Activated naive CD8-positive, alpha-beta T cell treated with anti-CD3 and anti-CD28 coated beads for 36 hours (primary cell): ENCODE measurements at places on chromosomes 7 and 10.

DNA sequence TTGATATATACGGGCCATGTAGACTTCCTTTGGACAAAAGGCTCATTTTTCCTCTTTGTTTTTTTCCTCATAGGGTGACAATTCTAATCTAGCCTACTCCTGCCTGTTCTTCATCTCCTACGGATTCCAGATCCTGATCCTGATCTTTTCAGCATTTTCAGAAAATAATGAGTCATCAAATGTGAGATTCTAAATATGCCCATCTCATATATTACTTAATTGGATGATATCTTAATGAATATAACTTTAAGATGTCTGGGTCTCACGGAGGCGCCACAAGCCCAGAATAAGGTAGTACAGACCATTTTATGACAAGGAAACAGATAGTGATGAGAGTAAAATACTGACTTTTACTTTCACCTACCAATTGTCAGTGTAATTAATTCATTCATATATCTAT lies 11.4 kb downstream of the ABCC2 start:
- no peak for DNase-seq

- no peak for DNase-seq
Observed at GRCh38 chr7:45407730-45408408, 166.3 kb upstream of the ADCY1 start.

- DNase-seq: peak; percentile 45
Observed at GRCh38 chr10:110067960-110068770, 60.4 kb downstream of the ADD3 start.

DNA sequence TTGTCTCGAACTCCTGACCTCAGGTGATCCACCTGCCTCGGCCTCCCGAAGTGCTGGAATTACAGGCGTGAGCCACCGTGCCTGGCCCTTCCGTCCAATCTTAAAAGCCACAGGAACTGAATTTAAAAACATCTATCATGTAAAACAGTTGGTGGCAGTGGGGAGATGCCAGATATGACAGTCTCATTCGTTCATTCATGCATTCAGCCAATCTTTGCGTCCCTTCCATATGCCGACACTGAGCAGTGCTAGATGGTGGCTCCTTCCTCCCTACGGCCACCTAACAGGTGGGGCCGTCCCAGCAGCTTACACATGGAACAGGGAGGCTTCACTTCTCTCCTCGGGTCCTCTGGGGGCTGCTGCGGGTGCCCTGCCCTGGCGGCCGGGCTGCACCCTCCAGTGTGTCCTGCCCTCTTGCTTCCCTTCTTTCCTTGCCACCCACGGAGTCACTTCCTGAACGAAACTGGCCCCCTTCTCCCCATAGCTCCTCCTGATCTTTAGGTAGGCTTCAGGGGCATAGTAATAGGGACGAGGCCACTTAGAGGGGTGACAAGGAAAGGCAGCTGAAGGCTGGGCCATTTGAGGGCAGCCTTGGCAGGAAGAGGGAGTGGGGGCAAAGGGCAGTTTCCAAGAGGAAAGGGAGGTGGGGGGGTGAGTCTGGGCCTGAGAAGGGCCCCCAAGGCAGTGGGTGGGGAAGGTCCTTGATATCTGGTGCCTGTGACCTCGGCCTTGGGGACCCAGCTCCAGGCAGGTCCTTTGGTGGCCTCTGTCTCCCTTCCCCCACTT lies 53.8 kb downstream of the PROSER2 start:
- DNase-seq: no peak

- DNase-seq: peak; percentile 51
Observed at GRCh38 chr10:112461029-112461887, 14.2 kb downstream of the VTI1A start.

GRCh38 chr7:152847386-152847908 lies 87.9 kb downstream of the ACTR3B start:
- no peak for DNase-seq

GRCh38 chr10:17980846-17981565 lies 29.3 kb downstream of the SLC39A12 start:
- DNase-seq: no peak

GRCh38 chr7:27143950-27144780 lies 684 bp upstream of the HOXA5 start:
- DNase-seq: no peak

DNA sequence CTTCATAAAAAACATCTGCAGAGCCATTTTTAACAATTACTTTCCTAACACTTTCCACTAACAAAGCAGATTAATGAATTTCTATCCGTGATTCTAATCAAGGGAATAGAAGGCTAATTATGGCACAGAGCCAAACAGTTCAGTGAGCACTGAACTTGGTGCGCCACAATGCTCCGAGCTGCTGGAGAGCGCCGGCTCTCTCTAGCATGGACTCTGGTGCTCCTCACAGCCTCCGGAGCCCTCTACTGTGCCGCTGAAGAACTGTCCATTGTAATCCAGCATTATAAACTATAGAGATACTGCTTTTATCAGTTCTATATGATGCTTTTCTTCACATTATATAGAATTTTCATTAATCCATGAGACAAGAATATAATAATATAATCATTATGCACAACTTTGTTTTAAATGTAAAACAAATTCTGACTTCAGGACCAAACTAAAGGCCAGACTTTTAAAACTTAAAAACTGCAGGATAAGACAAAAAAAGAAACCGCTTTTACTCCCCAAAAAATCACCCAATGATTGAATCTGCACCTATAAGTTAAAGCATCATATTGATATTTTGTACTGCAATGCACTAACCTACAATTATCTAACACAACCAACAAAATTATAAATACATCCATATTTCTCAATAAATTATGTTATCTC lies 123.6 kb downstream of the RNF32 start:
- DNase-seq: no peak

DNA sequence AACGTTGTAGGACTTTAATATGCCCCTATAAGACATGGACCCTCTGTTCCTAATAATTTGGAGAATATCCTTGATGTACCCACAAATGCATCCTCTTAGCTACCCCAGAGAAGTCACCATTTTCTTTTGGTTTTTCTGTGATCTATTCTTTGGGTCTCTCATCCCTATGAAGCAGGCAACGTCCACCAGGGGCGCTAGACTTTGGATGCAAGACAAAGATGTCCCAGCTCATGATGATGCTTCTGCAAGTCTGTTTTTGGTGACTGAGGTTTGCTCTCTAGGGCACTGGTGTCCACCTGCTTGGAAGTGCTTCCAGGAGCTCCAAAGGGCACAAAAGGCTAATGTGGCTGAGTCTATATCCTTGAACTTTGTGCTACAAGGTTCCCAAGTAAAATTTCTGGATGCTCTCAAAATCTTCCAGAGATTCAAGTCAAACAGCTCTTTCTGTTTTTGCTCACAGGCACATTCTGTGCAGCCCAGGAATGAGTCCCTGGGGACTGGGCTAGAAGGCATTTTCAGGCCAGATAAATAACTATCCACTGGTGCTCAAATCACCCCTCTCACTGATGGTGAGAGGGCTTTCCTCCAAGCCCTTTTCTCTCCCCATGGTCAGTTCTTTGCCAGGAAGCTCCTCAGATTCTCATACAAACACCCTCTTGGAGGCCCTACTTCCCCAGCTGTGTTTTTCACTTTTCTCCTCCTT lies 166.4 kb downstream of the C7orf25 start:
- DNase-seq: peak; percentile 26

DNA sequence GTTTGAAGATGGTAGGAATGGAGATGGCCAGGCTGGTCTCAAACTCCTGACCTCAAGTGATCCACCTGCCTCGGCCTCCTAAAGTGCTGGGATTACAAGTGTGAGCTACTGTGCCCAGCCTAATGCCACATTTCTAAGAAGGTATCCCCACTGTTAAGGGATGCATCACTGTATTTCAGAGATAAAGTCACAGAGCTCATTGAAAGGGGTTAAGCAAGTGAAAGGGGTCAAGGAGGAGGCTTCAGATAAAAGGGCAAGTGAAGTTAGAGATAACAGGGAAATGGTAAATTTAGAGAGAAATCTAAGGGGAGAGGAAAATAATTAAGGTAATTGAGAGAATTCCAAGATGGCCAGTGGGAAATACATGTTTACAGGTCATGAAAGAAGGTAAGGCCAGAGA lies 93.0 kb upstream of the SP4 start:
- DNase-seq: no peak

GRCh38 chr10:11018432-11018841 lies 765 bp downstream of the CELF2 start:
- peak; percentile 22 for DNase-seq

DNA sequence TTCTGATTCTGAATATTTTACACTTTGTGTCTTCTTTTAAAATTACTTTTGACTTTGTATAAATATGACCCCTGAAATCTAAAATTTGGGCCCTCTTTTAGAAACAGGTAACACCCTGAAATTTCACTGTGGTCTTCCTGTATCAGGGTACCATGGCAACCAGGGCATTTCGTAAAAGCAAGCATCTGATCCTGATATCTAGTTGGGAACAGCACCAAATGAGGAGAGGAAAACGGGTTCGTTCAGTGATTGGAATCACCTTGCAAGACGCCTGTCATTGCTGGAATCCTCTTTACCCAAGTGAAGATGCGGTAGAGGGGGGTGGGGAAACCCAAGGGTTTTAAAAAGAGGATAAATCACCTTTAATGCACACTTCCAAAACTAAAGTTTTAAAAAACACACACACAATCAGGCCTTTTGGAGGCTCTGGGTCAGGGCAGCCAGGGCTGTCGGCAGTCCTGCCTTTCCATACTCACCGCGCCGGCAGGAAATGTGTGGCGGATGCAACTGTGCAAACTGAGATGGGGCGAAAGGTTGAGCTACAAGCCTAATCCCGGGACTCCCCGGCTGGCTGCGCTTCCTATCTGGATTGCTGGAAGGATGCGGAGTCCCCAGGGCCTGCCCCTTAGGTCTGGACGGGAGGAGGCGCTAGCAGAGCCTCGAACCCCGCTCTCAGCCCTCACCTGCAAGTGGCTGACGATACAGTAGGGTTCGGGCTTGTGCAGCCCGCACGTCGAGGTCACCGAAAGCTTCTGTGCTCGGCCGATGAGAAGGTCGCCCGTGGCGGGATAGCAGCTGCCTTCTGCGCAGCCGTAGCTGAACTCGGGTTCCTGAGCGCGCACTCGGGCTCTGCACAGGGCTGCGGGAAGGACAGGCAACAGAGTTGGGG lies 1.8 kb downstream of the LAMB1 start:
- peak; percentile 11 for DNase-seq

- DNase-seq: no peak
Observed at GRCh38 chr10:20648263-20648874, 248.7 kb downstream of the NEBL start.
